Bronchial epithelial cell (primary cell): ENCODE measurements at places on chromosomes 7 and 10. TPM values are rescaled to one million over a fixed set of nuclear protein-coding genes. Genes with fewer than 3 reads are reported as not detected.

Gene NPY4R2
- total RNA-seq, result not detected in 2 replicates

Gene PPP1R9A
- 0.79 and 1.0 TPM in 2 replicates for total RNA-seq

Gene CALHM1
- total RNA-seq, result not detected in 2 replicates

Gene CPA1
- not detected in 2 replicates for total RNA-seq

Gene C7orf25
- total RNA-seq, result 3.2 and 3.7 TPM in 2 replicates

Gene PTPRZ1
- total RNA-seq, result 2.6 and 3.5 TPM in 2 replicates

Gene ADAM8
- total RNA-seq, result 34.2 and 41.6 TPM in 2 replicates

Gene RABGEF1
- total RNA-seq, result 35.3 and 41.5 TPM in 2 replicates

Gene FOXI2
- total RNA-seq, result not detected in 2 replicates

Gene TAS2R3
- 3.9 and 7.6 TPM in 2 replicates for total RNA-seq

Gene NKX1-2
- 0.51 and 2.1 TPM in 2 replicates for total RNA-seq

Gene PRPS1L1
- total RNA-seq, result not detected in 2 replicates

Gene UTF1
- not detected in 2 replicates for total RNA-seq

Gene KCND2
- under 0.01 TPM in 1 of 2 replicates, not detected in the other for total RNA-seq

Gene CALML3
- total RNA-seq, result 0.53 and 1.0 TPM in 2 replicates

Gene CRYGN
- total RNA-seq, result not detected in 2 replicates

Gene BZW2
- 61.8 and 91.4 TPM in 2 replicates for total RNA-seq

Gene PLAC9
- total RNA-seq, result 0.13 TPM in 1 of 2 replicates, not detected in the other

Gene CHCHD3
- 62.1 and 99.5 TPM in 2 replicates for total RNA-seq

Gene SPDYE1
- total RNA-seq, result not detected in 2 replicates

Gene COL17A1
- 594 and 626 TPM in 2 replicates for total RNA-seq

Gene CABCOCO1
- not detected in 2 replicates for total RNA-seq

Gene CACNA2D1
- 0.77 and 1.1 TPM in 2 replicates for total RNA-seq

Gene VWA2
- 1.8 and 3.9 TPM in 2 replicates for total RNA-seq

Gene TMEM236
- under 0.01 and 0.26 TPM in 2 replicates for total RNA-seq

Gene HECW1
- total RNA-seq, result under 0.01 TPM in 1 of 2 replicates, not detected in the other

Gene GIMAP2
- 0.13 and 0.26 TPM in 2 replicates for total RNA-seq

Gene ERV3-1
- 7.4 and 33.5 TPM in 2 replicates for total RNA-seq

Gene AP3M1
- total RNA-seq, result 16.3 and 22.7 TPM in 2 replicates

Gene MEOX2
- not detected in 2 replicates for total RNA-seq

Gene PCLO
- 0.79 and 3.8 TPM in 2 replicates for total RNA-seq

Gene SPRN
- not detected in 2 replicates for total RNA-seq

Gene SUN3
- total RNA-seq, result 0.51 and 0.79 TPM in 2 replicates

Gene SRGN
- total RNA-seq, result 0.26 and 1.0 TPM in 2 replicates

Gene MBLAC1
- total RNA-seq, result 1.2 and 1.6 TPM in 2 replicates

Gene CC2D2B
- not detected in 2 replicates for total RNA-seq

Gene EIF4H
- 370 and 440 TPM in 2 replicates for total RNA-seq

Gene FKBP6
- not detected in 2 replicates for total RNA-seq

Gene LRRC4
- total RNA-seq, result under 0.01 and 0.64 TPM in 2 replicates

Gene TMEM176A
- 0.79 TPM in 1 of 2 replicates, not detected in the other for total RNA-seq

Gene DPCD
- total RNA-seq, result 27.7 and 38.2 TPM in 2 replicates

Gene SFXN4
- total RNA-seq, result 19.5 and 21.6 TPM in 2 replicates

Gene RAB19
- not detected in 2 replicates for total RNA-seq

Gene FAM237B
- not detected in 2 replicates for total RNA-seq

Gene GNGT1
- total RNA-seq, result not detected in 2 replicates

Gene GIMAP7
- not detected in 2 replicates for total RNA-seq

Gene MSMB
- 1.1 and 16.4 TPM in 2 replicates for total RNA-seq

Gene USP54
- 5.8 and 24.5 TPM in 2 replicates for total RNA-seq

Gene OR2A5
- not detected in 2 replicates for total RNA-seq

Gene CLDN4
- 55.5 and 126 TPM in 2 replicates for total RNA-seq

Gene FAM13C
- total RNA-seq, result under 0.01 TPM in 1 of 2 replicates, not detected in the other

Gene TCAF2
- total RNA-seq, result 1.1 and 2.3 TPM in 2 replicates

Gene GRM3
- not detected in 2 replicates for total RNA-seq

Gene MRPS16
- total RNA-seq, result 77.6 and 81.6 TPM in 2 replicates

Gene CYP2E1
- under 0.01 and 0.26 TPM in 2 replicates for total RNA-seq

Gene AGAP4
- 5.3 and 5.9 TPM in 2 replicates for total RNA-seq

Gene HOXA13
- under 0.01 TPM in 1 of 2 replicates, not detected in the other for total RNA-seq

Gene PITX3
- total RNA-seq, result not detected in 2 replicates

Gene ELAPOR2
- 3.9 and 13.3 TPM in 2 replicates for total RNA-seq

Gene ABCA13
- 0.79 and 1.2 TPM in 2 replicates for total RNA-seq
